ENCODE measurements at places on chromosomes 2 and 18.

- peak; percentile 28 for DNase-seq
These were observed 1.1 kb downstream of the COPS9 start for GRCh38 chr2:240134956-240135520.

GRCh38 chr2:191730263-191730662, 52.3 kb downstream of the NABP1 start:
- DNase-seq, result no peak

DNA sequence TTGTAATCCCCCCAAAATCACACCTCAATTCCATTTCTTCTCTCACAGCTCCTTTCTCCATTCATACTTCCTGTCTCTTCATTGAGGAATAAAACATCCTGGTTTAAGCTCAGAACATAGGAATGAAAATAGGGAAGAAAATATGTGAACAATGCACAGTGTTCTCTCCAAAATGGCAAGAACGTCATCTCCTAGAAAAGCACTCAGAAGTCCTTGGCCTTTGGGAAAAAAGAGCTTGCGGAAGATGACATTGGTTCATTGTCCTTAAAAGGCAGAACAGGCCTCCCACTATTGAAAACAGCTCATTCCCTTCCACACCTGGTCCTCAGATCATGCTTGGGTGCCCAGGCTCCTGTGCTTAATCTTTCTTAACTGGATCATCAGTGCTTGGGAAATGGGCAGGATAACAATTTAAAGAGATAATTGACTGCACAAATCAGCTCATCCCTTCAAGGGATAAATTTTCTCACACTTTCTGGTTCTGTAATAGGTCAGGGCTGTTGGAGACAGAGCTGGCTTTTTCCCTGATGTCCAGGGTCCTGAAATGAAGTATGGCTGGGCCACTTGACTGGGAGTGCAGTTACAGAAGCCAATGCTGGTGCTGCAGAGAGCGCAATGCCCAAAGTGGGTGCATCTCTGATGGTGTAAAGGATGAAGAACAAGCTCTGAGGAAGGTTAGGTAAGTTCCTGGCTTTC, 69.2 kb downstream of the MARCHF4 start:
- no peak for DNase-seq

- DNase-seq, result peak; percentile 41
These were observed 79.4 kb downstream of the TMEM182 start for GRCh38 chr2:102841107-102841840.

- no peak for DNase-seq
These were observed 203.1 kb downstream of the NCKAP5 start for GRCh38 chr2:133365117-133365516.

GRCh38 chr2:11161747-11162146, 6.5 kb downstream of the SLC66A3 start:
- DNase-seq, result no peak

DNA sequence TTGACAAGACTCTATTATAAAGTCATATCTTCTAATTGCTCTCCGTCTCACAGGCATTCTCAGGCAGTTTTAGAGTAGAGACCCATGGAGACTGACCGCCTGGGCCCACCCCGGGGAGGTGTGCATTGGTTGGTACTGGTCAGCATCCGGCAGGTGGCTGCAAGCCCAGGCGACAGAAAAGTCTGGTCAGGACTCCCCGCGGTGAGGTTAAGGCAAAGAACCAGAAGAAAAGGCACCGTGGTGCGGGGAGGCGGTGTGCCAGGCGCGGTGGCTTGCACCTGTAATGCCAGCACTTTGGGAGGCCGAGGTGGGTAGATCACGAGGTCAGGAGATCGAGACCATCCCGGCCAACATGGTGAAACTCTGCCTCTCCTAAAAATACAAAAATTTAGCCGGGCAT, 32.5 kb downstream of the AMER3 start:
- DNase-seq, result no peak

DNA sequence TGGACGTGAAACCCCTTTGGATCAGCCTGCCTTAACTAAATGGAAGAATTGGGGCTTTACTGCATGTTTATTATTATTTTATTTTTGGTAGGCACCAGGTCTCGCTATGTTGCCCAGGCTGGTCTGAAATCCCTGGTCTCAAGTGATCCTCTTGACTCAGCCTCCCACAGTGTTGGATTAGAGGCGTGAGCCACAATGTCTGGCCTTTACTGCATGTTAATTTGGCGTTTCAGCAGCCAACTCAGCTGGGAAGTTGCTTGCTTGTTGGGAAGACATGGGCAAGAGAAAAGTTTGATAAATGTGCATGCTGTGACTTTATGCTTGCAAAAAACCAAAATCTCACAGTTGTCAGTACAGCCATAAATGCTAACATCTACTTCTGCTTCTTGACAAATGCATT, 105.1 kb downstream of the FMNL2 start:
- DNase-seq, result no peak

DNA sequence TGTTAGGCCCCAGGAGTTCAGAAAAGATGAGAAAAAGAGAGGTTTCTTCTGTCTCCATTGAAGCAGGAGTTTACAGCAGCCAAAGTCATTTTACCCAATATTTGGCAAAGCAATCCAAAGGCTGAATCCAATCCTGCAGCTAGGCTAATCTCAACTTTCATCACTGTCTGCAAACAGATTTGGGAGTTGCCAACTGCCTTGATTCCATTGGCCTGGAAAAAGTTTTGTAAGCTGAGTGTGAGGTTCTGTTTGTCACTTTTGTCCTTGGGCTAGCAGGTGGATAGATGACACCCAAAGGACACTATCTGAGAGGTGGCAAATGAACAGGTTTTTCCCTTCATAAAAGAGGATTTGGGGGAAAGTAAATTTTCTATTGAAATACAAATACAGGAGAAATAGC, 56.6 kb upstream of the SETBP1 start:
- DNase-seq, result no peak

DNA sequence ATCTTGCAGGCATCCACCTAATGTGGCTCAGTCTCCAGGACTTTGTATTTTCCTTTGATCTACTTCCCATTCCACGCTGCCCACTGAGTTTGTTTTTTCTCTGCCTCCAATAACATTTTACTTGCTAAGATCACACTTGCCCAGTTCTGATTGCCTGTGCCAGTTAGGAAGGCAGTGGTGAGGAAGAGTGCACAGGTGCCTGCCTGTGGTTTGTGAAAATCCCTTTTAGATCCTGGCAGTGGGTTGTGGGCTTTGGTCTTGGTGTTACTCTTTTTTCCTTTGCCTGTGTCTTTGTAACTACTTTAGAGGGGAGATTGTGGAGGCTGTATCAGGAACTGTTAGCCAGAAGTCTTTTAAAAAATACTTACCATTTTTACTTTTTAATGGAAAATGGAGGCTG, 36.9 kb upstream of the KCNG2 start:
- no peak for DNase-seq

DNA sequence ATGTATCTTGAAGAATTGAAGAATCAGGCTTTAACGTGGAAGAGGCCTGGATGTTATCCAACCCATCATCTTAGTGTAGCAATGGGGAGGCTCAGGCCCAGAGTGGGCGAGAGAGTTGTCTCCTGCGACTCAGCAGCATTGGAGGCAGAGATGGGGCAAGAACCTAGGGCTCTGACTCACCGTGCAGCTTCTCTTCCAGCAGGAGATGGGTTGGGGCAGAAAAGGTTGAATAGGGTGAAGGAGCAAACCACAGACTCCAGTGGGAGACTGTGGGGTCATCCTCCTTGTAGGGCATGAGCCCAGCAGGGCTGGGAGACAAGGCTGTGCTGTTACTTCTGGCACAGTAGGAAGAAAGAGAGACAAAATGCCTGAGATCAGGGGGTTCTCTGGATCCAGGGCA, 1.4 kb downstream of the IL36RN start:
- DNase-seq, result no peak

GRCh38 chr2:207951734-207952470, 73.4 kb downstream of the PLEKHM3 start:
- DNase-seq, result no peak

All from lower lobe of right lung (tissue), 2 donors.